ENCODE measurements at places on chromosomes 13 and 19.

- DNase-seq = no peak
Measured at GRCh38 chr13:110242615-110243014, 64.3 kb downstream of the COL4A1 start.

DNA sequence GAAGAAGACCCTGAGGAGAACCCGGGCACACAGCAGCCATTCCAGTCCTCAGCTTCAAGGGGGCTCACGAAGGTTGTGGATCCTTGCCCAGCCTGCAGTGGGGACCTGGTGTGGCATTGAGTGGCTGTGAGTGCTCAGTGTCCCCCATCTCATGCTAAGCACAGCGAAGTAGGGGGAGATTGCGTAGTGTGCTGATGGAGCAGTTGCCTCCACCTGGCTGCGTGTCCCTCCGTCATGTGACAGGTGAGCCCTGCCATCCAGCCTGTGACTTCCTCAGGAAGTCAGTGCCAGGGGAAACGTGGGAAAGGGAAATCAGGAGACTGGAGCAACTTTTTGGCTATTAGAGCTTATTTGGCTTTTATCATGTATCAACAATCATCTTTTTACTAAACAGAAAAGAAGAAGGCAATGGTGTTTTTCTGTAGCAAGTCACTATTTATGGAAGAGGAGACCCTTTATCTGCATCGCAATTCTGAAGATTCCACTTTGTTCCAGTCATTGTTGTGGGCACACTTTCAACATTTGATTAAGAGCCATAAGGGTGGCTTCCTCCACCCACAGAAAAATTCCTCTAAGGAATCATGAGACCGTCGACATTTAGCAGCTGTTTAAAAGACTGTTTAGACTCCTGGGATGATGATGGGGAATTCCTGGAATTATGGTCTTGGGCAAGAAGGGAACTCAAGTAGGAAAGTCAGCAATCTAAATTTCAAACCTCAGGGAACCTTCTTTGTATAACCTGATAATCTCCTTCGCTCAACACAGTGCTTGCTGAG, 126.8 kb upstream of the SPATA13 start:
- DNase-seq = no peak

DNA sequence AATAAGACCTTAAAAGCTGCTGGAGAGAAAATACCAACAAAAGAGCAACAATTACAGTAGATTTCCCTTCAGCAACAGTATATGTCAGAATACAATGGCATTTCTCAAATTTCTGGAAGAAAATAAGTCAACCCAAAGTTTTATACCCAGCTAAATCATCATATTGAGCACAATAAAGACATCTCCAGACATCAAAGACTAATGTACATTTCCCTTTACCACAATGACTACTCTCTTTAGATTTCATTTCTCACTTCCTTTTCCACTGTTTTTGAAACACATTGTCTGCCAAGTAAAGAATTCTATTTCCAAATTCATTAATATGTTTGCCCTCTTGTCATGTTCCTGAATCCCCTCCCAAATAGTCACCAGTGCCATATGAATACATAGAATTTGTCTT, 111.4 kb downstream of the POU4F1 start:
- DNase-seq = no peak

- no peak for DNase-seq
Measured at GRCh38 chr13:102472650-102473049, 70.8 kb upstream of the FGF14 start.

GRCh38 chr19:42469311-42470235, 26.8 kb upstream of the CXCL17 start:
- no peak for DNase-seq

GRCh38 chr13:44374348-44374712, 706 bp downstream of the SERP2 start:
- no peak for DNase-seq

DNA sequence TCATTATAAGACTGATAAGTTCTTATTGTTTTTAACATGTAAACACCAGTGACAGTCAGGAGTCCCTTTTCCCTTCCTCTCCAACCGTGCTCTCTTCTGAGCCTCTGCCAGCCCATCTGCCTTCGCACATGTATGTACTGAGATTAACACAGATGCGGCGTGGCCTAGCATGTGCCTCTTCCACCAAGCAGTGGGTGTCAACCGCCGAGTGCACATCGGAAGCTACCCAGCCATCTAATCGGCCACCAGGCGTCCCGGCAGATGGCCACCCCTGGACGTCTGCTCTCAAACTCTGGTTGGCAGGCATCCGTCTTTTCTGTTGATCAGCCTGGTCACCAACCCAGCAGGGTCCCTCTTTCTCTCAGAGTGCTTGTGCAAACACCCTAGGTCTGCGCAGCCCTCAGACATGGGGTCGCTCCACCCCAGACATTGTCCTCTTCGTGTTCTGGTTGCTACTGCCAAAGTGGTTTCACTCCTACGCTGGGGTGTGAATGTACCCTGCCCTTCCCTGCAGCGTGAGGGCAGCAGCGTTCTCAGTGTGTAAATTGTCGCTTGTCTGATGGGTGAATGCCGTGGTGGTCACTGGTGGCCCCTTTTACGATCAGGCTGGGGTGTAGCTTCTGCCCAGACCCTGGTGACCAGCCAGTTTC, 57.7 kb upstream of the LDLR start:
- no peak for DNase-seq

DNA sequence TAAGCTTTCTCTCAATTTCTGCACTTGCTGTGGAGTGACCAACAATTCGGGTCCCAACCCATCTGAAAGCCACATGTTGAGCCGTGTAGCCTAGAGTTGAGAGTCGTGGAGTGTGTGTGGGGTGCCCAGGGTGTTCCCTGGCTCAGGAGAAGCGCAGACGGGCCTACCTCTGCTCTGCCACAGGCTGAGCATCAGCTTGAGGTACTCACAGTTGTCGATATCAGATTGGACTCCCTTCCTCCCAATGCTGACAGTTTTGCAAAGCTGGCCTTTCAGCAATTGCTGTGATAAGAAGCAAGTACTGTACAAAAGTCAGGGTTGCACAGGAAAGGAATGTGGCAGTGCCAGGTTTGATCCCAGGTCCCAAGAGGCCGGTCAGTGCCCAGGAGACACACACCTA, 133.4 kb upstream of the SPACA7 start:
- DNase-seq = no peak

DNA sequence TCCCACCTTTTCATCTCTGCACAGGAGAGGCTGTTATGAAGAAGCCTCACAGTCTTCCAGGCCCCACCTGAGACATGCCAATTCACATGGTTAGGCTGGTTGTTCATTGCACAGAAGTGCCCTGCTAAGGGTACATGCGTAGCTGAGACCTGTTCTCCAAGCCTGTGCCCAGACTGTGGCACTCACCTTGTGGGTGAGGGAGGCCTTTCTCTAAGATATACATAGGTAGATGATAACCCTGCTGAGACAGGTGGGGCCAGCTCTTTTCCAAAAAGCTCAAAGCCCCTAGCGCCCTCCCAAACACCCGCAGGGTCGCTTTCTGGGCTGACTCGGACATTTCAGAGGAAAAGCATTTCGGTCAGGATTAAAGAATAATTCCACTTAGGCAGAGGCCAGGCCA, 53.5 kb upstream of the ZNF507 start:
- no peak for DNase-seq

GRCh38 chr19:45768655-45768983, 433 bp downstream of the SIX5 start:
- DNase-seq = no peak

- no peak for DNase-seq
Measured at GRCh38 chr13:31096654-31097302, 64.9 kb downstream of the HSPH1 start.

DNA sequence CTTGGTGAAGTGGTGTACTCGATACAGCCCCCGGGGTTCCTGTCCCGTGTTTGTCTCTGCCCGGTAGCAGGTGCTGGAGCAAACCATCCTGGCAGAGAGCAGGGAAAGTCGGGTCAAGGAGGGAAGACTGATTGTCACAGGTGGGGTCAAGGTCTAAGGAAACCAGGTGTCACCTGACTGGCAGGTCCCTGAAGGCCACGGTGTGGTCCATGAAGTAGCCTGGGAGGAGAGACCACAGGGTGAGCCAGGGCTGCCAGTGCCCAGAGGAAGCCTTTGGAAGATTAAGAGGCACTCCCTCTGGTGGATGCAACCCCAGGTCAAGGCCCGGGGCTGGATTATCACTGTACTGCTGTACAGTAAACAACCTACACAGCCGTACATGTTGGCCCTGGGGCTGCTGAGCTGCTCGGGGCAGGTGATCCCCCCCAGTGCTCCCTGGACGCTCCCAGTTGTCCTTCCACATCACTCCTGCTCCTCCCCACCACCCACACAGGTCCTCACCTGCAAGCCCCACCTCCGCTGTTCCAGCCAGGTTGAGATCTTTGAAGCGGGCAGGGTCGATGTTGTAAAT, 6.0 kb upstream of the CCER2 start:
- no peak for DNase-seq

DNA sequence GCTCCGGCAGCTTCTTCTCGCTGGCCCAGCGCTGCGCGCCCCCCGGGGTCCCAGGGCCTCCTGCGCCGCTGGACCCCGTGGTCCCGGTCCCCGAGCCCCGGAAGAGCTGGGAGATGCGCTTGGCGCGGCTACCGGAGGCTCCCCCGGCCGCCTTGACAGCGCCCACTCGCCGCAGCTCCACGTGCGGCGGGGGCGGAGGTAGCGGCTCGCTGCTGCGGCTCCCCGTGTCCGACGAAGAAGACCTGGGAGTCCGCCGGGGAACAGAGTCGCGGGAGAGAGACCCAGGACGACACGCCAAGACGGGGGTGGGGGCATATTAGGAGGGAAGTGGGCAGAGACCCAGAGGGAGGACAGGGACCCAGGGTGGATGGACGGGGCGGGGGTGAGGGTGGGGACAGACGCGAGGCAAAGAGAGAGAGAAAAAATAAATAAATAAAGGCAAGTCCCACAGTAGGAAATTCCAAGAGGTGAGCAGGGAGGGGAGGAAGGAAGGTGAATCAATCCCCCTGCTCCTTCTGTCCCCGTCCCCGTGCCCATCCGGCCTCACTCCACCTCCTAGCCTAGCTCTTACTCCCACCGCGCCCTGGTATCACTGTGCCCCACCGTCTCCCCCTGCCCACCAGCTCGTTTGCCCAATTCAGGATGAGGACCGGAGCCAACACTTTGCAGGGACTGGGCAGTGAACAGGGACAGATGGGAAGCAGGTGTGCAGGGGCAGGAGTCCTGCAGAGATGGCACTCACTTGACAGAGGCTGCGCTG, 826 bp downstream of the RASIP1 start:
- DNase-seq = no peak

DNA sequence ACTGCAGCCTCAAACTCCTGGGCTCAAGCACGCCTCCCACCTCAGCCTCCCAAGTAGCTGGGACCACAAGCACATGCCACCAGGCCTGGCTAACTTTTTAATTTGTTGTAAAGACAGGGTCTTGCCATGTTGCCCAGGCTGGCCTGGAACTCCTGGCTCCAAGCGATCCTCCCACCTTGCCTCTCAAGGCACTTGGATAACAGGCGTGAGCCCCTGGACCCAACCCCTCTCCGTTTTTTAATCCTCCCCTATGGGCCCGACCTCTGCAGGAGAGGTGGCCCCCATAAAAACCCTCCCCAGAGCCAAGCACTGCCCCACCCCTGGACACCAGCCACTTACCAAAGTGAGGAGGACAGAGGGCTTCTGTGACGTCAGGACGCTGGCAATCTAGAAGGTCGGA, 28.6 kb downstream of the PEPD start:
- no peak for DNase-seq

DNA sequence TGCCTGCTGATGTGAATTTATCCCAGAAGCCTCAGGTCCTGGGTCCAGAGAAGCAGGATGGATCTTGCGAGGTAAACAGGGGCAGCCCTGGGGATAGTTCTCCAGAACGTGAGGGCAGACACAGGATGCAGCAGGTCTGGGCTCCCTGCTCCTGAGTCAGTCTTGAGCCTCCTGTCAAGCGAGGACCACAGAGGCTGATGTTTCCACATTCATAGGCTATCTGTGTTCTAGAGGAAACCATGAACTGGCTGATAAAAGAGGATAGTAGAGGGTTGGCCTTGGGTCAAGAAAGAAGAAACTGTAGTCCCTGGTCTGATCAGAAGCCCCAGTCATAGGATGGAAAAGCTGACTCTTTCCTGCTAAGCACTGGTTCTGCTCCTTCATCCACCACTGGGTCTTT, 2.2 kb downstream of the ZNF175 start:
- no peak for DNase-seq

- no peak for DNase-seq
Measured at GRCh38 chr13:65154661-65155447, 2075.3 kb downstream of the PCDH9 start.

DNA sequence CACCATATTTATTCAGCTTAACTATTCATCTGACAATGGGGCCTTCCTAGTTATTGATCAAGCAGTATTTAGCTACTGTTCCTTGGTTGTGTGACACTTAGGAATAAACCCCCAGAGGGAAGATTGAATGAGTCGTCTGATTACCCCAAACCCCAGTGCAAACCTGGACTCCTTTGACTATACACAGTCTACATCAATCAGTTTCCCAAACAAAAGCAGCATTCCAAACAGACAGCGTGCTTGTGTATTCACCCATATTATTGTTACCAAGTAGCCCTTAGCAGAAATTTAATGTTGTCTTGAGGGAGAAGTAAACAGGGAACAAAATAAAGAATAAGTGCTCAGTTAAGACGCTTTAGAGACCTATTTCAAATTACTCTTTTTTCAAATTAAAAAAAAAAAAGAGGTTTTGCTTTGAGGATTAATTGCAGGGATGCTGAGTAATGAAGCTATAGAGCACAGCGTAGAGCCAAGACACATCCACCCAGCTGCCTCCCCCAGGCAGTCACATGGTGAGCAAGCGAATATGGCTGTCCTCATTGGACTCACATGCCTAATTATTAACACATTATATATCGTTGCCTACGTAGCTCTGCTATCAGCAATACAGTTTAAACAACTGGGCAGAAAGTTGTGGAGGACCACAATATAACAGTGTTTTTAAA, 14.7 kb upstream of the B3GLCT start:
- DNase-seq = no peak

DNA sequence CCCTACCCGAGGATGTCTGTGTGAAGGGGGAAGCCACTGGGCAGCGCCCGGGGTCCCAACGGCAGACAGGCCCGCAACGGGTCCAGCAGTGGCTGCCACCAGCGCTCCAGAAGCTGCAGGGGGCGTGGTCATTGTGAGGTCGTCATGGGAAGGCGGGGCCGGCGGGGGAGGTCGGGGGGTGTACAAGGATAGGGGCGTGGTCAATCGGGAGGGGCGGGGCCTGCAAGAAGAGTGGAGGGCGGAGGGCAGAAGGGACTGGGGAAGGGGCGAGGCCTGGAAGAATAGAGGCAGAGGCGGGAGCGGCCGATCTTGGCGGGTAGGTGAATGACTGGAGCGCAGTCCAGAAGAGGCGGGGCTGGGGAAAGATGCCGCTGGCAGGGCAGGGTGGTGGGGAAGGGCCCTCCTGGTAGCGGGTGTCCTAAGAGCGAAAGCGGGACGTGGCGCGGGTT, 4.4 kb downstream of the FUZ start:
- peak; percentile 73 for DNase-seq

DNA sequence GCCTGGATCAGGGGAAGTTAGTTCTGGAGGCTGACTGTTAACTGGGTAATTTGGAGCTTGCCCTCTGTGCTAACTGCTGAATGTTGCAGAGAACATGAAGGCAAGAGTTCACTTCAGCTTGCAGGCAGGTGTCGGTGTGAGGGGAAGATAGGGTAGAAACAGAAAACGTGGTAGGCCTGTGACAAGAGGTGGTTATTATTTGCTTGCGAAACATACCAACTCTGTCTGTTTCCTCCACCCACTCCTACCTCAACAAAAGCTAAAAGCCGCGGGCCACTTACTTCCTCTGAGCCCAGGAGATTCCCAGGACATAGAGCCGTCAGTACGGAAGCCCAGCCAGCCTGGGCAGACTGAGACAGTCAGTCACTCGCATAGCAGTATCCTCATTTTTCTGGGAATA, 119.2 kb upstream of the ABCC4 start:
- DNase-seq = no peak

GRCh38 chr13:100461309-100462030, 127.1 kb downstream of the GGACT start:
- no peak for DNase-seq

GRCh38 chr19:32397671-32398101, 7.9 kb upstream of the DPY19L3 start:
- DNase-seq = no peak
